NCI-H1092 (cell line): ENCODE measurements at places on chromosomes 2 and 18.

GRCh38 chr2:168434146-168434545 lies 21.9 kb upstream of the CERS6 start:
- peak; percentile 69 for DNase-seq

DNA sequence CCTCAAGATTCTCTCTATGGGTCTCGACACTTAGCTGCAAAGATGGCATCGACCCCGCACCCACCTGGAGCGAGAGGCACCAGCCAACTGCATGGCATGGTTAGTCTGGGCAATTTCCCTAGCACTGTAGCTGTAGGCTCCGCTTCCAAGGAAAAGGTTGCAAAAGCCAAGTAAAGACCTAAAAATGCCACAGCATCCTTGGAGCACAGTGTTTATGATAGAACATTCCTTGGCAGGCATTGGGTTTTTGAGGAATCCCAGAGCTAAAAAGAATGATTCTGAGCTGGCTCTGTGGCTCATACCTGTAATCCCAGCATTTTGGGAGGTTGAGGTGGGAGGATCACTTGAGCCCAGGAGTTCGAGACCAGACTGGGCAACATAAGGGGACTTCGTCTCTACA lies 22.9 kb downstream of the QPCT start:
- DNase-seq = no peak

GRCh38 chr2:233643128-233643527 lies 6.9 kb downstream of the UGT1A10 start:
- DNase-seq = no peak

- DNase-seq = no peak
Observed at GRCh38 chr2:237660381-237660900, 33.1 kb downstream of the LRRFIP1 start.

DNA sequence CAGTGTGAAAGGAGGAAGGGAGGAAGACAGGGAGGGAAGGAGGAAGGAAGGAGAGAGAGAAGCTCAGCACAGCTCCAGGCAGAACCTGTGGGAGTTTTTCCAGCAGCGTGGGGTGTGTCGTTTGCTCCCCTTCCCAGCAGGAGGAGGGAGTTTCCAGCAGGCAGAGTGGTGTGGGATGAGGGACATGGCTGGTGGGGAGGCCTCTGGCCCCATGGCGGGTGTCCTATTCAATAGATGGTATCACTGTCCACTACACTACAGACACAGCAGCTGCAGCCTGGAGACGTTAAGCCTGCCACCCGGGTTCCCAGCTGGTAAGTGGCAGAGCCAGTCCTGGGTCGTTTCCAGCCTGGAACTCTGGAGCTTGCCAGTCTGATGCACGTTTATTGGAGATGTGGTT lies 44.7 kb downstream of the GLI2 start:
- DNase-seq = no peak

DNA sequence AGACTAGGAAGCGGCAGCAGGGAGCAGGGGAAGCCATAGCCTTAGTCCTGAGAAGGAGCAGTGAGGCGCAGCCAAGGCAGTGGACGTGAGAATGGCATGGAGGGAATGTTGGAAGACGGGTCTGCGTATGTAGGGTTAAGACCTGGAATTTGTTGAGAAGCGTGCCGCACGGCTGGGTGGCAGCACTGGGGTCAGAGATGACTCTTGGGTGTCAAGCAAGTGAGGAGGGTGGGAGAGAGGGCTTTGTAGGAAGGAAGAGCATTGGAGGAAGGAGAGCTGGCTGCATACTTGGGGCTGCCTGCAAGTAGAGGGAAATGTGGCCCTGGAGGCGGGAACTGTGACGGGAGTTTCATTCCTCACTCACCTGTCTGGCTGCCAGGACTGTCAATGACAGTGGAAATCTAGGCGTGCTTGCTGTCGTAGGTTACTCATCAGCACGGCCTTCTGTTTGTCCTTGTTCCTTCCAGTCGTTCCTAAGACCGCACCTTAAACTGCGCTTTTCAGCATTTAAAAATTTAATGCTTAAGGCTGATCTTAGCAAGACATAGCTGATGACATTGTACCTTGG lies 108.0 kb downstream of the ITGB1BP1 start:
- DNase-seq = no peak

GRCh38 chr2:136207665-136208064 lies 89.7 kb upstream of the CXCR4 start:
- no peak for DNase-seq

GRCh38 chr2:111071600-111072171 lies 49.0 kb upstream of the BCL2L11 start:
- DNase-seq = no peak
